Naive thymus-derived CD4-positive, alpha-beta T cell (primary cell): ENCODE measurements at places on chromosomes 3 and 15. TPM values are rescaled to one million over a fixed set of nuclear protein-coding genes. Genes with fewer than 3 reads are reported as not detected.

DNA sequence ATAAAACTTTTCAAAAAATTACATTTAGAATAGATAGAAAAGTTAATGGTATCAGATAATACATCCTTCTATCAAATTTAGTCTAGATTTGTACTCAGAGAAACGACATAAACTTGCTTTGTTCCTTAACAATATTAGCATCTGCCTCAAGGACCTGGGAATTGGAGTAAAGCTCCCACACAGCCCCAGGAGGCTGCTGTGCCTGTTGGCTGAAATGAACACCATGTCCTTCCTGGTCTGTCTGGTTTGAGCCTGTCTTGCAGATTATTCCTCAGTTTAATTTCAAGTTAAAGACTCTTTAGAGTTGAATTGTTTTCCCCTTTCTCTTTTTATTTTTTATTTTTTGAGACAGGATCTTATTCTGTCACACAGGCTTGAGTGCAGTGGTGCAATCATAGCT lies 19.4 kb downstream of the GNB5 start:
- H3K4me1 ChIP-seq, result peaks cover 8% of the 10 kb centered on the region
- H3K27me3 ChIP-seq, result no peaks in the 10 kb centered on the region
- H3K27ac ChIP-seq, result no peak overlapping the region
- H3K4me3 ChIP-seq, result no peak overlapping the region
- H3K36me3 ChIP-seq, result no peaks in the 10 kb centered on the region

FAM240A gene
- not detected for total RNA-seq

UPK1B gene
- total RNA-seq, result not detected

GRCh38 chr3:164620423-164620822 lies 457.9 kb downstream of the SI start:
- no peaks in the 10 kb centered on the region for H3K27me3 ChIP-seq
- no peak overlapping the region for H3K27ac ChIP-seq
- H3K36me3 ChIP-seq, result no peaks in the 10 kb centered on the region

- H3K36me3 ChIP-seq, result no peaks in the 10 kb centered on the region
- peak overlapping the region; percentile 45 for H3K4me3 ChIP-seq
- DNase-seq, result peak; percentile 57
Measured at GRCh38 chr3:172107403-172107802, 68.0 kb downstream of the FNDC3B start.

- H3K27ac ChIP-seq, result no peak overlapping the region
- H3K4me1 ChIP-seq, result no peaks in the 10 kb centered on the region
- no peaks in the 10 kb centered on the region for H3K27me3 ChIP-seq
- H3K36me3 ChIP-seq, result no peaks in the 10 kb centered on the region
- H3K4me3 ChIP-seq, result no peak overlapping the region
- DNase-seq, result no peak
Measured at GRCh38 chr3:25713341-25713985, 48.8 kb upstream of the TOP2B start.
